Lower leg skin (tissue), 4 donors: ENCODE measurements at places on chromosomes 7 and 10. TPM values are rescaled to one million over a fixed set of nuclear protein-coding genes. Genes with fewer than 3 reads are reported as not detected.

Gene ELFN1
- 2.6 TPM for total RNA-seq

GRCh38 chr7:118057404-118057803 lies 126.6 kb upstream of the LSM8 start:
- DNase-seq, result no peak

- DNase-seq, result no peak
These were observed 15.3 kb downstream of the SCRN1 start for GRCh38 chr7:29974286-29974685.

- DNase-seq, result no peak
These were observed 77.9 kb downstream of the ANK3 start for GRCh38 chr10:60311821-60312220.

DNA sequence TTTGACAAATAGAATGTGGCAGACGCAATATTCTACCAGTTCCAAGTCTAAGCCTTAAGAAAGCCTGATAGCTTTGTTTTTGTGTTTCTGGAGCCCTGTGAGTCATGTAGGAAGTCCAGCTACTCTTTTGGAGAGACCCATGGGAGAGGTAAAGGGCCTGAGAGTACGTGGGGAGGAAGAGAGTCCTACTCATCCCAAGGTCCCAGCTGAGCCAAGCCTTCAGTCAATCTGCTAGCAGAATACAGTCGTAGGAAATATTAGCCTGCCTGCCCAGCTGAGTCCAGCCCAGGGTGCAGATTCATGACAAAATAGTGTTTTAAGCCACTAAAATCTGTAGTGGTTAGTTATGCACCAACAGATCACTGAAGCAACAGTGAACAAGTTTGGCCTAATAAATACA lies 9.0 kb upstream of the GNA12 start:
- DNase-seq, result no peak

GRCh38 chr7:38425509-38425908 lies 152.1 kb upstream of the TARP start:
- no peak for DNase-seq

DNA sequence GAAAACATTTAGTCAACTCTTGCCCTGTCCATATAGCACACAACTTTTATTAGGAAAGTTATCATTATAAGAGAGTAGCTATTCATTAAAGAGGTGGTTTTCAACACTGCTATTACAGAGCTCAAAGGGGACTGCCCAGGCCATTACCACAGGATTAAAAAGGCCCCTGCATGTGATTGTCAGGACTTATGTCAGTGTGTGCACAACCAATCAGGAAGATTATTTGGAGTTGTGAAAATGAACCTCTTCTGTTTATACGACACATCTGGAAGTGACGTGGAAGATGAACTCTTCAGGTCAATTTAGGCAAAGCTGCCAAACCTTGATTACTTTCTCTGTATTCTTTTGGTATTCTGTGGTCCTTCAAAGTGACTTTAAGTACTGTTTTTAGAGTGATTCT lies 14.7 kb downstream of the CCNY start:
- DNase-seq, result no peak

GRCh38 chr10:78964952-78965633 lies 103.7 kb upstream of the ZMIZ1 start:
- no peak for DNase-seq

Gene ADAP1
- 9.9 TPM for total RNA-seq

GRCh38 chr7:158317238-158318205 lies 270.1 kb downstream of the PTPRN2 start:
- DNase-seq, result no peak

Gene BHLHA15
- total RNA-seq, result 7.0 TPM

- no peak for DNase-seq
These were observed 27.0 kb upstream of the SAMD9L start for GRCh38 chr7:93175219-93175618.

Gene PRDX3
- total RNA-seq, result 70.7 TPM

Gene NEUROD6
- not detected for total RNA-seq

DNA sequence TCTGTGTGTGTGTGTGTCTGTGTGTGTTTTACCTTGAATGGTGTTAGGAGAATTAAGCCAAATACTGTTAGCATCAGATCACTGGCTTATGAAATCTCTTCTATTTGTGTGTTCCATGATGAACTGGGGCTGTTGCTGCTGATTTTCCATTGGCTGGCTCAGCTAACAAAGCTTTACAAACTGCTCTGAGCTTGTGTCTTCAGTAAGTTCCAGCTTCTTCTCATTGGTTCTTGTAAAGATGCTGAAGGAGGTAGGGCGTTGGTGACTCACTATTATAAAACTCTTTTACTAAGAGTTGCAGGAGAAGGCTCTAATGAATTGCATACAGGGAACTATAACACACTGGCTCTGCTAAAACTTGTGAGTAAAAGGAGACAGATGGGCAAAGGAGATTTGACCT lies 136.4 kb upstream of the PRKCQ start:
- no peak for DNase-seq

- DNase-seq, result no peak
These were observed 88.3 kb downstream of the CHN2 start for GRCh38 chr7:29282819-29283414.

DNA sequence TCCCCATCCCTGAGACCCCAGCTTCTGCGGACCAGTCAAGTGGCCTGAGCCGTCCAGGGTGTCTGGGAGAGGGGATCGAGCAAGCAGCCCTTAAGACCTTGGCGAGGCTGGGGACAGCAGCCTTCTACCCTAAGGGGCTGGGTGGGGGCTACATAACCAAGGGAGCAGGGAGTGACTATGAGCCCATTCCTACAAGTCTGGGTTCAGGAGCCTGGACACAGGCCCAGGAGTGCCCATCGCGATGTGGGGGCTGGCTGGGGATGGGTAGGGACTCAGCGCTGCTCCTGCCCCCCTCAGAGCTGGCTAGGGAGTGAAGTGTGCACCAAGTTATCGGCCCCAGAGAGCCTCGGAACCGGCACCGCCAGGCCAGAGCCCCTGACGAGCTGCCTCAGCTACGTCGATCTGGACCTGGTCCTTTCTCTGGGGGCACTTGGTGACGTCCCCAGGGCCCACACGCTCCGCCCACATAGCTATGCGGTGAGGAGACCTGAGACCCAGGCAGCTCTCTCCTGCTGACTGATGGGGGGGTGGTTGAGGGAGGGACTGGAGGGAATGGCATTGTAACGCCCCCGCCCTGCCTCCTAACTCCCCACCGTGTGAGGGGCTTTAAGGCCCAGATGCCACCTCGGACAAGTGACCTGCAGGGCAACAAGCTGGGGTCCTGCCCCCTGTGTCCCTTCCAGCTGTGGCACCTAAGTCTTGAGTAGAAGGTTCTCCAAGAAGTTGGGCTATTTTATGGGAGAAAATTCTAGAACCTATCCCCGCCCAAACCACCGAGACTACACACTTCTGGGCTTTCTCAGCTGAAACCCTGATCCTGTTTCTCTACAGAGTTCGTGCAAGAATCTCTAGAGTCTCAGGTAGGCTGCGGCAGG lies 2.5 kb downstream of the SAP25 start:
- no peak for DNase-seq

GRCh38 chr7:2814186-2814945 lies 29.7 kb downstream of the GNA12 start:
- DNase-seq, result no peak

DNA sequence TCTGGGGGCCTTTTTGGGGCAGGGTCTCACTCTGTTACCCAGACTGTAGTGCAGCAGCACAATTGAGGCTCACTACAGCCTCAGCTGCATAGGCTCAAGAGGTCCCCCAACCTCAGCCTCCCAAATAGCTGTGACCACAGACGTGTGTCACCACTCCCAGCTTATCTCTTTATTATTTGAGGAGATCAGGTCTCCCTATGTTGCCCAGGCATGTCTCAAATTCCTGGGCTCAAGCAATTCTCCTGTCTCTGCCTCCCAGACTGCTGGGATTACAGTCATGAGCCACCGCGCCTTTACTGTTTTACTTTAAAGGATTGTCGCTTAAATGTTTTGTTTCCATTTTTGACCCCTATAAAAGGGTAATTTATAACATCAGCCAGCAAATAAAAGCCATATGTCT lies 502.6 kb upstream of the AUTS2 start:
- no peak for DNase-seq
